ENCODE measurements at places on chromosomes 1 and 21.
A peak's percentile ranks its signal among the peaks of the same experiment; 100 is the strongest.

DNA sequence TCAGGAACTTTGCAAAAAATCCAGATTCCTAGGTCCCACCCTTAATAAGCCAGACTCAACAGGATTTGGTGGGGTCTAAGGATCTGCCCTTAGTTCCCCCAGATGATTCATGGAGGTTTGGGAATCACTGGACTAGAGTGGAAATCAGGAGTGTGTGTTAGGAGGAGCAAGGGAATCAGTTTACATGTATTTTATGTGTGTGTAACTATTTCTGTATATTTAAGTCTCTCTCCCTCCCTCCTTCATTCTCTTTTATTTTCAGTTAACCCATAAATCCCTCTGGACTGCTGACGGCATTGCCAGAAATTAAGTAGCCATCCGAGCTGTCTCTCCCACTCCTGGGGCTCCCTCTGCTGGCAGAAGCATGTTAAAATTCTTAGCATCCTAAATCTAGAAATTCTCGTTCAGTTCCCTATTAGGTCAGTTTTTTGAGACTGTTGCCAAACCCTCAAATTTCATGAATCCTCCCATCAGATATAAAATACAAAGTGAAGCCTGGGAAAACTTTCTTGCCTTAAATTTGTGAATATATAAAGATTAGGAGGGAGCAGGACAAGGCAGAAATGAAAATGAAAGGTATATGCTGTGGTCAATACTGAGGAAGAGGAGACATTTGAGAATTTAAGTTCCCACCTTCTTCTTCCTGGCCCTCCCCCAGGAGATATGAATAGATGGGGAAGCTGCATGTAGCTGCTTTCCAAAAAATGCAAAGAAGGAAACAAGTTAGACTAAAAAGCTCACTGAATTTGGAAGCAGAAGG, 11.7 kb upstream of the HSD11B1 start:
- DNase-seq, result peak; percentile 79

DNA sequence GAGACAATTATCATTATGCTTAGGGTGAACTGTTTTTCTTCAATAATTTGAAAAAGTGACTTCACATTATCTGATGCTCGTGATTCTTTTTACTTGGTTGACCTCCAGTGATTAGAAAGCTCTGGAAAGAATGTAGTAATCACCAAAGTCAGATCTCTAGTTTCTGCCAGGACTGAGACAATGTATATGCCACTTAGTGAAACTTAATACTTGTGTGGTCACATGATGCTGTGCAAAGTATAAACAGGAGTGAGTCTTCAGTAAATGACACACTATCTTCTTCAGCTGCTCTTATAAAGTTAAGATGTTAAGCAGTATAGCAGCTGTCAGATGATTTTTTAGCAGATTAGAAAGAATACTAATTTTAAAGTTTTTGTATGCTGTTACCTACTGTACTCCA, 17.2 kb downstream of the VCAM1 start:
- no peak for DNase-seq

- no peak for DNase-seq
Measured at GRCh38 chr1:184806296-184806721, 51.7 kb upstream of the EDEM3 start.

- no peak for DNase-seq
Measured at GRCh38 chr1:110243146-110243545, 33.0 kb downstream of the KCNC4 start.

- no peak for DNase-seq
Measured at GRCh38 chr1:58568911-58569310, 8.1 kb downstream of the TACSTD2 start.

DNA sequence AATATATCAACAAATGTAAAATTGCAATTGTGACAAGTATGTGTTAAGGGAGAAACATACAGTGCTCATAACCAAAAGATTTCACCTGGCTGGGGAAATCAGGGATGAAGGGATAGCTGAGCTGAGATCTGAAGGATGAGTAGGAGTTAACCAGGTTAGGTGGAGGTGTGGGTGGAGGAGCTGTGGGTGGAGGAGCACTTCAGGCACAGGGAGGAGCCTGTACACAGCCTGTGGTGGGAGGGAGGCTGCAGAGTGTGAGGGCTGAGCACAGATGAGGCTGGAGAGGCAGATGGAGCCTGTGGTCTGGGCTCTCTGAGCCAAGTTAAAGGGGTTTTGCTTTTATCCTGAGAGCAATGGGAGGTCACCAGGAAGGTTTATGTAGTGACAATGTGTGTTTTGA, 111.9 kb downstream of the XCL2 start:
- DNase-seq, result no peak

DNA sequence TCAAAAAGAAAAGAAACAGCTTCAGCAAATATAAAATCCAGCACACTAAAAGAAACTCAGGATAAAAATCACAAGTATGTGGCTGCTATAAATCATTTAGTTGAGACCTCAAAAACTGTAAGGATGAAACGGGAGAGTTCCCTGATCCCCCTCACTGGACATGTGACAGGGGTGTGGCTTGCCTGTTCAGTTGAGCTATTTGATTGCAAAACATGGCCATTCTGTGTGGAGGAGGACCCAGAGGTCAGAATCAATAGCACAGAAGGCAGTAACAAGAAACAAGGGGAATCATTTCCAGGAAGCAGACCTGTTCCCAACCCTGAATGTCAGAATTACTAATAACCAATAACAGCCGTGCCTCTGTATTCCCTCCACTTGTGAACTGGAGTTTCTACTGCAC, 27.9 kb downstream of the RBM11 start:
- DNase-seq, result no peak

GRCh38 chr1:109975718-109976117, 8.8 kb upstream of the AHCYL1 start:
- DNase-seq, result peak; percentile 81

- no peak for DNase-seq
Measured at GRCh38 chr1:160208557-160209320, 3.6 kb downstream of the PEA15 start.

- no peak for DNase-seq
Measured at GRCh38 chr1:218930472-218931241, 243.0 kb upstream of the LYPLAL1 start.

GRCh38 chr1:112878321-112878720, 77.7 kb downstream of the SLC16A1 start:
- no peak for DNase-seq
